Adipocyte (in vitro differentiated cells): ENCODE measurements at places on chromosomes 5 and 9.

DNA sequence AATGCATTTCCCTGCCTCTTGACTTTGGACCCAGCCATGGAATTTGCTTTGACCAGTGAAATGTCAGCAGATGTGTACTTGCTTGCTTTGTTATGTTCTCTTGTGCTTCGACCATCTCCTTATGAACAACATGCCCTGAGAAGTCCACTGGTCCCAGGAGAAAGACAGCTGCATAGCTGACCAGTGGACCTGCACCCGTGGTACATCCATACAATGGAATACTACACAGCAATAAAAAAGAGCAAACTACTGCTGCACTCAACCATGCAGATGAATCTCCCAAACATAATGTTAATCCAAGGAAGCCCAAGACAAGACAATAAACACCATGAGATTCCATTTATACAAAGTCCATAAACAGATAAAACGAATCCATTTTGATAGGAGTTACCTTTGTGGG is 30.0 kb downstream of the MARCHF11 start:
- no peak for DNase-seq

DNA sequence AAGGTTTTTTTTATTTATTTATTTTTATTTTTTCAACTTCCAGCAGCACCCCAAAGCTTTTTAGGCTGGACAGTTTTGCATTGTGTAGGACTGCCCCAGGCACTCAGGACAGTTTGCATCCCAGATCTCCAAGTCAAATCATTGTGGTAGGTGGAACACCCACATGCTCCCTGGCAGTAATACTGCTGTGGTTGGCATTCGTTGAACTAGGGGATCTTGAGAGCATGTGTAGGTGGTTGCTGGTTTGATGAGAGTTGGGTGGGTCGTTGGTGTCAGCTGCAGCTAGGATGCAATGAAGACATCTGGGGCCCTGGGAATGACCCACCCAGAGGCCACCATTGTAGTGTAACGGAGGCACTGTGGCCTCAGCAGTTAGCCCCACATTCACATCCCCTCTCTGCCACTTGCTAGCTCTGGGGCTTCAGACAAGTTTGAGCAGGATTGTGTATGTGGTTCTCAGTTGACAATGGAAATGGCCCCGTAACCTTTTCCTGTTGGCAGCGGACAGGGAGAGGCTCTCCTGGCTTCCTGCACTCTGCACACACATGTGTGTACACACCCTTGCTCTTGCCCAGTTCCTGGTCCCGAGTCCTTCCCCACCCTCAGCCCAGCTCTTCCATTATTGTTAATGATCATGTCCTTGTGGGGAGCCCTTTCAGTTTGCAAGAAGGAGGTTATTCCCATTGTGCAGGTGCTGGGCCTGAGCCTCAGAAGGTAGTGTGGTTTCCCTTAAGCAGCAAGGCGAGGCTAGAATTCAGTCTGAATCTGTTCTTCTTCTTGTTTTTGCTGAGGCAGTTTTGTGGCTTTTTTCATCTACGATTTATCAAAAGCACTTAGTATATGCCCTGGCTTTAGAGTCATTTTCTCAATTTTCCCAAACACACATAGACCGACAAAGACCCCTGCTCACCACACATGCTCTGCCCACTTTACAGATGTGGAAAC is 46.5 kb downstream of the PPARGC1B start:
- DNase-seq: no peak

- no peak for DNase-seq
Measured at GRCh38 chr9:90420211-90420610, 222.4 kb downstream of the DIRAS2 start.

DNA sequence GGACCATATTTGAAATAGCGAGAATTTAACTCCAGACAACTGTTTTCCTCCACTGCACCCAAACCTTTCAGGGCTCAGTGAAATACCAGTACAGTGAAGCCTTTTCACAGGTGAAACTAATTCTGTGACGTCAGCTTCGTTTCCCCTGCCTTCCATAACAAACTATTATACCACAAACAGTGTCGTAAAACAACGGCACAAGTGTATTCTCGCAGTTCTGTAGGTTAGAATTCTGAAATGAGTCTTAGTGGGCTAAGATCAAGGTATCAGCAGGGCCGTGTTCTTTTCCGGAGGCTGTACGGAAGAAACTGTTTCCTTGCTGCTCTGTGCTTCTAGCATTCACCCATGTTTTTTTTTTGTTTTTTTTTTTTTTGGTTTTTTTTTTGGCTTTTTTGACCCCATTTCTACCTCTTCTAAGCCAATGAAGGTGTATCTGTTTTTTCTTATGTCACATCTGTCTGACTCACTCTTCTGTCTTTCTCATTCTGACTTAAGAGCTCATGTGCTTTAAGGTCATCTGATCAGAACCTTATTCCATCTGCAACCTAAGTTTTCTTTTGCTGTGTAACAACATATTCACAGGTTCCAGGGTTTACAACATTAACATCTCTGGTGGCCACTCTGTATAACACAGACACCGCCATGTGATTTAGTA is 20.1 kb downstream of the ISOC1 start:
- DNase-seq: no peak

GRCh38 chr9:124611106-124611505 is 103.9 kb upstream of the NR5A1 start:
- no peak for DNase-seq
